Stimulated activated effector memory CD8-positive, alpha-beta T cell treated with anti-CD3 and anti-CD28 coated beads, Interleukin-12 subunit alpha, Interleukin-12 subunit beta, amount 100 ng/mL, for 72 hours (primary cell): ENCODE measurements at places on chromosomes 2 and 18.
A peak's percentile ranks its signal among the peaks of the same experiment; 100 is the strongest.

DNA sequence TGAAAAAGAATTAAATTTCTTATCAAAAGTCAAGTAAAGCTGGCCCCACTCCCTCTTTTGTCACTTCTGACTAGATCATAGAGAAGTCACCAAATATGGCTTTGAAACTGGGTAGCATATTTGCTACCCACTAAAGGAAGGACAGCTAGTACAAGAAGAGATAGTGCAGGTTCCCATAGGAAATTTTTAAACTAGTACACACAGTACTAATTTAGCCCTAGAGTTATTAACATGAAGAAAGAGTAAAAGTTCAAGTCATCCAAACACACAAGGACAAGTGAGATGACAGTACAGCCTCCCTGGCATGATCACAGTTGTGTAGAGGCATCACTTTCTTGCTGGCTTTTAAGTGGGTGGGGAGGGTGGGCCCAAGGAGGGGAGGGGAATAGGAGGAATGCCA, 100.9 kb downstream of the IRS1 start:
- DNase-seq: no peak

- no peak for DNase-seq
Observed at GRCh38 chr2:206471524-206472062, 28.3 kb downstream of the ADAM23 start.

GRCh38 chr18:59041819-59042815, 97.6 kb upstream of the SEC11C start:
- DNase-seq: no peak

DNA sequence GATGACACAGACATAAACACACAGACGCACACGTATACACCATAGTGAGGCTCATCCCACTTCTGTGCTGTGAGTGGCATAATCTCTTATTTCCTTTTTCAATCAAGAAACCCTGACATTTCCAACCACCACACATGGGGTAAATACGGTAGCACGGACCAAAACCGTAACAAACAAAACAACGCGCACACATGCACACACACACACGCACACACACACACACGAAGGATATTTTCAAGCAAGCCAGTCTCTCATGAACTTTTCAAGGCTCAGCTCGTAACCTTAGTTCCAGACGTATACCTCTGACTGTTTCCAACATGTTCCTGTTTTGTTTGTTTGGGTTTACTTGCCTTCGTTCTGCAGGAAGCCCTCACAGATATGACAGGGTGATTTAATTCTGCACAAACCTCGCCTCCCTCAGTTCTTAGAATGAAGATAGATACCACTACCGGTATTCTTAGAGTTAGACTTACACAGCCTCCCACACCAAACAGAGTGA, 119.8 kb downstream of the BCL2 start:
- DNase-seq: no peak

DNA sequence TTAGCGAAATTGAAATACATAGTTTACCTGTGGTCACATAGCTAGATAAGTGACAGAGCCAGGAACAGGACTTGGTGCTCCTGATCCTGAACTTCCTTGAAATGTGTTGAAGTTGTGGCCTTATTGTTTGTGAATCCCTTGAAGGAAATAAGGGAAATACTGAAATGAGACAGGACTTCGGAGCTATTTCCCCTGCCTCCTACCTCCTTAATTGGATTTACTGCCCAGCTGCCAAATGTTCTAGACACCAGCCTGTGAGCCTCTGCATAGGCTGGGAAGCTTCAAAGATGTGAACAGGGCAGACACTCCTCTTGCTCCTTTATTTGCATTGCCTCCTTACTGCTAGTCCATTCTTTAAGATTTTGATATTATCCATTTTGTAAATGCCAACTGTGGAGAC, 135.2 kb downstream of the PRPF40A start:
- no peak for DNase-seq

GRCh38 chr2:119495948-119496347, 28.3 kb downstream of the SCTR start:
- DNase-seq: no peak

DNA sequence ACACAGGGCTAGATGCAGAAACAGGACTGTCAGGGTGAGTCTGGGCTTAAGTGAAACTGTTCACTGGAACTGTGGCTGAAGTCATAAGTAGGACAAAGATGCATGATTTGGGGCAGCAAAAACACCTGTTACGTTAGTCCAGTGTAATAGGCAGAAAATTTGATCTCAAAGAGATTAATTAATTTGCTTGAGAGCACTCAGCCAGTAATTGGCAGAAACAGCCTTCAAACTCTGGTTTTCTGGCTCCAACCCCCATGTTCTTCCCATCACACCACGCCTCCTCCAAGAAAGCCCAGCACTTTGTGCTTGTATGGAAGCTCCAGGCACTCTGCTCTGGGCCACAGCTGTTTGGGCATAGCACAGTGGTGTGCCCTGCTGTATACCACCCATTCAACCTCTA, 54.0 kb downstream of the CNTNAP5 start:
- no peak for DNase-seq

DNA sequence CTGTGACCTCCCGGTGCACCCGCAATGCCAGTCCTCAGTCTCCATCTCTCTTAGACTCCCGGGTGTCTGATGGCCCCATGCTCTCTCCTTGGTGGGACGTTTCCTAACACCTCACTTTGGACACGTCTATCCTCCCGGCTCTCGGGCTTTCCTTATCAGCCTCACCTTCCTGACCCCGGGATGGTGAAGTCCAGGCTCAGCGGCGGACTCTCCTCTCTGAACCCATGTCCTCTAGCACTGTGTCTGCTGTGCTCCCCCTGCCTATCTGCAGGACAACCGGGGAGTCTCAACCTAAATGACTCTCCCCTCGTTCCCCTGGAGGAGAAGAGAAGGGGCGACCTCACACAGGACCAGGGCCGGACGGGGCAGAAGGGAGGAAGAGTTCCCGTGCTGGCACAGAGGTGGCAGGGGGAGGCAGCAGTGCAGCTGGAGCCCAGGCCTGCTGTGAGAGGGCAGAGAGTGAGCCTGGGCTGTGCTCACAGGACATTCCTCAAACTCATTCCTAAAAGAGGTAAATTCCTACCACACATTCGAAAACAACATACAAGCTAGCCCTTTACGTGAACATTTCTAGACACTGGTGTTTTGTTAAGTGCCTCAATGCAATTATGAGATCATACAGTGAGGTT, 41.9 kb downstream of the MBP start:
- no peak for DNase-seq

DNA sequence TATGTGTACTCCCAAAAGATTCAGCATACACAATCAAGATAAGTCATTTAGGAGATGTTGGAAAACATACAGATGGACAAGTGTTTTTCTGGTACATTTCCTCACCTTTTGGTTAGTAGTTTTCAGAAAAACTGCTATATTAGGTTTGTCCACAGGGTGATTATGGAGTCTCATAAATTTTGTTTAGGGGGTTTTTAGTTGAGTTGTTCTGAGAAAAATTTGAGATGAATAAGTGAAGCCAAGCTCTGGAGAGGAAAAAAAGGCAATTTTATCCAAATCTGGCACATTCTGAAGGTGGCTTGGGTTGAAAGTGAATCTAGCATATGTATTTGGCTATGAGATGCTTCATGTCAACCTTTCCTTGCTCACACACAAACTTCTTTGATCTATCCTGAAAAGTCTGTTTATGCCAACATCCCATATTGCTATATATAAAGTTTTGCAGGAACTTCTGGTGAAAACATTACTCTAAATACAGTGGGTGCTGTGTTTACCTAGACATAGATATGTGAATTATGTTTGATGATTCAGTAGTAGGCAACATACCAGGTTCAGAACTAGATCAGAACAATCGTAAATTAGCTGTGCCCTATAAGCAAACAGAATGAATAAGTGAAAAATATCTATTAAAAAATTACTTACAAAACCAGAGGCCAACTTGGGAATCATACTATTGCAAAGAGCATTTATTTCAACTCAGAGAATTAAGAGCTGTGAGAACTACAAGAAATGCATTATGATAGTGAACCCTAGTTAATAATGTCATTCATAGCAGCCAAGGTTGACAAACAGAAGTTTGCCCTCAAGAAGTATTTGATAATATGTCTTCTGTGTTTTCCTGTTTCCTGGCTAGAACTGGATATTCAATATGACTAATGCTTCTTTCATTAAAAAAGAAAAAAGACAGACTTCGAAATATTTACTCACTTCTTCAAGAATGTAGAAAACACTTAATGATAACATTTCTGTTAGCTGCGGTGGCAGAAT, 552.0 kb downstream of the IRS1 start:
- DNase-seq: no peak

DNA sequence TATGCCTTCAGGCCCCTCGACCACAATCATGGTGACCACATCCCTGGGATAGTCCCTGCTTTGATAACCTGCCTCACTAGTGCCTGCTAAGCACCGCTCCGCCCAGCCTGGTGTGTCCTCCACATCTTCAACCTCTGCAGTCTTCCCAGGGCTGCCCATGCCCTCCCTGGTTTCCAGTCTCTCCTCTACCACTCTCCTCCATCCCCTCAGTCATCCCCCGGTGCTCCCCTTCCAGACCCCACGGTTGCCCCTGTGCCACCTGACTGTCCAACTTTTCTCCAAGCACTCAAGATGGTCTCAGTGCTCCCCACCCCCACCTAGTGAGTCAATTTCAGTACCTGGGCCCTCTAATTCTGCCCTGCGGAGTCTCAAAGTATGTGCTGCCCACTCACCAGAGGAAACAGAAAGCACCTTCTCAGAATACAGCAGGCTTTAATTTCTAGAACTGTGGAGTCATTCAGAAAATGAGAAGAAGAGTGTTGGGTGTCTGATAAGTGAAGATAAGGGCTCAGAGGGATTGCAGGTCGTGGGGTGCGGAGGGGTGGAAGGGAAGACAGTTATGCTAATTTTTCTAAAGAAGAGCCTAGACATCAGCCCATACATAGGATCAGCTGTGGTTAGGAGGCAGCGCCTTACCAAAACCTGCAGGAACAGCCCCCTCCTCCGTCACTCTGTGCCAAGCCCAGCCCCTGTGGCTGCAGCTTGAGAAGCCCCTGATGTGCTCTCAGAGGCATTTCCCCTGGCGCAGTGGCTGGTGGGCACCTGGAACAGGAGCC, 53.6 kb upstream of the CAB39 start:
- peak; percentile 88 for DNase-seq

GRCh38 chr2:178280244-178280852, 86.0 kb downstream of the OSBPL6 start:
- peak; percentile 9 for DNase-seq

DNA sequence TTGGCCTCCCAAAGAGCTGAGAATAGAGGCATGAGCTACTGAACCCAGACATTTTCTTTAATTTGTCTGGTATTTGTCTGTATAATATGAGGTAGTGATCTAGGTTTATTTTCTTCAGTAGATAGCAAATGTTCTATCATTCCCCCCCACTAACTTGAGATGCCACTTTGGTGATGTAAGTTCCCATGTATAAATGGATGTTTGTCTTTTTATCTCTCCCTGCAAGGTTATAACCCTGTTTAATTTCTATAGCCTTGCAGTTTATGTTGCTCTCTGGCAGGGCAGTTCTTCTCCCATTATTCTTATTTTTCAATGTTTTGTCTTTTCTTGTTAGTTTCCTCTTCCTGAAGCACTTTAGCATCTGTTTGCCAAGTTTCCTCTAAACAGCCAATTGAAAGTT, 39.1 kb upstream of the MAP4K4 start:
- no peak for DNase-seq

DNA sequence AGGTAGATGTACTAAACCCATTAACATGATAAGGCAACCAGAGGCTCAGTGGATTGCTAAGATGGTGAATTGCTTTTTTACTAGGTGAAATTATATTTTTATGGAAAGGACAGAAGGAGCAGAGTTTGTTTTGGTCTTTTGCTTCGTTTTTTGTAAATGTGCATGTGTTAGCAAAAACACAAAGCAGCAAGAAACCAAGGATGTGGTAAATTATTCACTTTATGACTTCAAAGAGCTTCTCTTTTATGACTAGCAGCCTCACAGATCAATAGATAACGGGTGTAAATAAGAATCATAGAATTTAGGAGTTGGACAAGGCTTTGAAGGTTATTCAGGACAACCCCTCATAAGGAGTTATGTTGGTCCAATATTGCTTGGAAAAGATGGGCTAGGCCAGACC, 615.0 kb downstream of the DPP10 start:
- DNase-seq: no peak

DNA sequence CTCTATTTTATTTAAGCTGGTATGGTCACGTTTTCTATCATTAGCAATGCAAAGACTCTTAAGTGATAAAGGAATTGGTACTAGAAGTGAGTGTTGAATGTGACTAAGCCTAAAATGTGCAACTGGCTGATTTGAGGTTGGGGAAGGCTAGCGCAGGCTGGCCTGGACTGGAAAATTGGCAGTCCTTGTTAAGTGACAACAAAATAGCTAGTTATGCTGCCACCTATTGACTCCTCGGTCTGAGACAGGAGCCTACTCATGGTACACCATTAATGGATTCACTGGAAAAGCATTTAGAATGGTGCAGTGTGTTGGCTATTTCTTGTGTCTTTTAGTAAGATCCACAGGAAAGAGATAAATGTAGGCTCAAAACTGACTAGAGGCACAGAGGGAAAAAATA, 5.7 kb upstream of the WIPF1 start:
- no peak for DNase-seq

GRCh38 chr2:173934895-173935294, 30.3 kb downstream of the SP3 start:
- no peak for DNase-seq

- no peak for DNase-seq
Observed at GRCh38 chr2:11698009-11698922, 28.3 kb upstream of the NTSR2 start.

GRCh38 chr2:221569425-221569845, 2.7 kb downstream of the EPHA4 start:
- no peak for DNase-seq

DNA sequence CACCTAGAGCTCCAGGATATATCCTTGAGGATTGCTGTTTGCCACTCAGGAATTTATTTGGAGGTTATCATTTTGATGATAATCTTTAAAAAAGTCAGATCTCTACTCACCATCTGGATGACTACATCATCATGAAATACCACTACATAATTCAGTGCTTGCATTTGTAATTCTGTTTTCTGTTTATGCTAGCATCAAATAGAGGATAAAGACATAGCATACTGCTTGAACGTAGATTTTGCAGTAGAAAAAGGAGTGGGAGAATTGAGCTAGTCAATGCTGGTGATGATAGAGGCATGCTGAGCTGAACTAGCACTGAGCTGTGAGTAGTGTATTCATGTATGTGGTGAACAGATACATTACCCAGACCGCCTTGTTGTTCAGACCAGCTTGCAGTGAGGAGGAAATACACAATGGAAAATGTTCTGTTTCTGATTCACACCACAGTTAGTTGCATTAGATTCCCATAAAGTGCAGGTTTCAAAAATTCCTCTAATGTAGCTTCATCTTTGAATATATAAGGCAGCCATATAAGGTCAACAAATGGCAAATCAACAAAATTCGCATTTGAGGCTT, 68.8 kb upstream of the CDC42EP3 start:
- no peak for DNase-seq
